HFFc6 (cell line): ENCODE measurements at places on chromosomes 7 and 10.

DNA sequence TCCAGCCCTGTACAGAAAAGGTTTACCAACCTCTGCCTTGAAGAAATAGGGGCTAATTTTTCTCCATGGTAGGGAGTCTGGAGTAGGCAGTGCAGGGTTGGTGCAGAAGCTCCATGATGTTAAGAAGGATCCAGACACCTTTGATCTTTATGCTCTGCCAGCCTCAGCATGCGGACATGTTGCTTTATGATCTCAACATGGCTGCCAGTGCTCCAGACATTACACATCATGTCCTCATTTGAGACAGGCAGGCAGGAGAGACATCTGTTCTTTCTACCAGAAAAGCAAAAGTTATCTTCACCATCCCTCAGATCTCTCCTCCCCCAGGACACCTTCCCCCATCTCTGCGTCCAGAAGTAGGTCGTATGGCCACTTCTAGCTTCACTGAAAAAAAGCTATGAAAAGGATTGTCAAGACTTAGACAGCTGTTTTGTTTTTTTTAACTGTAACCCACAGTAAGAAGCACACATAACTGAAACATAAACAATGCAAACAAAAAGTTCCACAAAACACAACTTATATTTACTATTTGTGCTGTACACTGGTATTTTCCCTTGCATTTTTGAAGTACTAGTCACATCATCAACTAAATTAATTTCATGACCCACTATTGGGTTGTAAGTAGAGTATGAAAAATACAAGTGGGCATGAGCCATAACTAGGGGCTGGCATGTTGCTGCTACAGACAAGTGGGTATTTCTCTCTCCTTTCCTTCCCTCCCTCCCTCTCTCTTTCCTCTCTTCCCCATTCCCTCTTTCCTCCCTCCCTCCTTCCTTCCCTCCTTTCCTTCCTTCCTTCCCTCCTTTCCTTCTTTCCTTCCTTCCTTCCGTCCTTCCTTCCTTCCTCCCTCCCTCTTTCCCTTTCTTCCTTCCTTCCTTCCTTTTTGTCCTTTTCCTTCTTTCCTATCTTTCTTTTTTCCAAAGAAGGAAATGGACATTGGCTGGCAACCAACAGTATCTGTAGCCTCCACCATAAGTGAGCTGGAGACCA, 2.6 kb upstream of the RASSF4 start:
- DNase-seq, result no peak

DNA sequence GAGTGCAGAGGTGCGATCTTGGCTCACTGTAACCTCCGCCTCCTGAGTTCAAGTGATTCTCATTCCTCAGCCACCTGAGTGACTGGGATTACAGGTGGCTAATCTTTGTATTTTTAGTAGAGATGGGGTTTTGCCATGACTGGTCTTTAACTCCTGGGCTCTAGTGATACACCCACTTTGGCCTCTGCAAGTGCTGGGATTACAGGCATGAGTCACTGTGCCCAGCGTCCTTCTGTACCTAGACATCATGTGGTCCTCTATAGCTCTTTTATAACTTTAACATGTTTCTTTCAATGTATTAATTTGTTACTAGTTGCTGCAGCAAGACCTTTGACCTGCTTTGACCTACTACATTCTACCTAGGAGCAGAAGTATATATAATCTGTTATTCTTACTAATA, 38.7 kb upstream of the BICC1 start:
- peak; percentile 42 for DNase-seq

GRCh38 chr7:861222-861621, 15.1 kb upstream of the GET4 start:
- DNase-seq, result no peak

DNA sequence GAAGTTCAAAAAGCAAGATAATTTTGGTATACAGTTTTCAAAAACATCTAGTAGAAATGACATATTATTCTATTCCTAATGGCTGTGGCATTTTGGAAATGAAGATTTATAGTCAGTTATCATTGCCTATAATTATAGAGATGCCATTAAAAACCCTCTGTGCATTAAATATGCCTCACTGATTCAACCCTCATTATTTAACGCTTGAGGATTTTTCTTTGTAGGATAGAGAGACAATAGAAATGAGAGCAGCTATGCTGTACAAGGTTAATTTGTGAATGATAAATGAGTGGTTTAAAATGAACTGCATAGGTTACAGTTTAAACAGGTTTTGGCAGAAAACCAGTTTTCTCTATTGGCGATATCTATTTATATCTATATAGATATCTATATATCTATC, 32.2 kb upstream of the SEMA3A start:
- no peak for DNase-seq

DNA sequence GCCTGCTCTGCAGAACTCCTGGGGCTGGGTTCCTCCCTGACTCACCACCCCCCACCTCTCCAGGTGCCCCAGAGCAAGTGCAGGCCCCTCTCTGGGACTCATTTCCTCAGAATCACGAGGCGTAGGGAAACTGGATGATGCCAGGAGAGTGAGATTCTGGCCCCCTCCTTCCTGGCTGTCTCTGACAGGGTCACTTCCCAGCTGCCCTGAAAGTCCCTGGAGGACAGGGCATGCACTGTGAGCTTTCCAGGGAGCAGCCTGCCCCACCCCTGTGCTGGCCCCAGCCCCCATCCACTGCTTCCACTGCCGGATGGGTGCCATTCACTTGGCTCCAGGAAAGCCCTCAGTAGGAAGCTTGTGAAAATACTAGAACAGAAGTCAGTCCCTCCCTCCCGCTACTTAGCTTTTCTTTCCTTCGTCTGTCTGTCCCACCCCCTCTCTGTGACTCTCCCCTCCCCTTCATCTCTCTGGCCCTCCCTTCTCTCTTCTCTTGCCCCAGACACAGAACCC, 10.4 kb downstream of the TACR2 start:
- DNase-seq, result no peak

DNA sequence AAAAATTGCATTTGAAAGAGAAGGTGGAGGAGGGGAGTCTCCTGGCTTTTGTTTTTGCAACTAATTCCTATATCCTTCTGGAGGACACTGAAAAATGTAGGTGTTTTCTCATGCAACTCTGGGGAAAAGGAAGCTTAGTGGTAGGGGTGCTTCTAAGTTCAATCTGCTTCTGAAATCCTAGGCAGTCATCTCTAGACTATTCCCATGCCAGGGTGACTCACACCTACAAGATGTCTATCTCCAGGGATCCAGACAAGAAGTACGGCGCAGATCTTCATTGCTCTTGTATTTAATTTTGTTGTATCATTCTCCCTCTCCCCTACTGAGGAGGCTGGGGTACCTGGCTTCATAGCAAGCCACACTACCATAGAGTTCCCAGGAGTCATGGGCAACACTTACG, 258.8 kb downstream of the PHF14 start:
- no peak for DNase-seq
